Activated naive CD8-positive, alpha-beta T cell treated with anti-CD3 and anti-CD28 coated beads, Interleukin-2, amount 50 U/mL, for 24 hours (primary cell): ENCODE measurements at places on chromosomes 7 and 10.

DNA sequence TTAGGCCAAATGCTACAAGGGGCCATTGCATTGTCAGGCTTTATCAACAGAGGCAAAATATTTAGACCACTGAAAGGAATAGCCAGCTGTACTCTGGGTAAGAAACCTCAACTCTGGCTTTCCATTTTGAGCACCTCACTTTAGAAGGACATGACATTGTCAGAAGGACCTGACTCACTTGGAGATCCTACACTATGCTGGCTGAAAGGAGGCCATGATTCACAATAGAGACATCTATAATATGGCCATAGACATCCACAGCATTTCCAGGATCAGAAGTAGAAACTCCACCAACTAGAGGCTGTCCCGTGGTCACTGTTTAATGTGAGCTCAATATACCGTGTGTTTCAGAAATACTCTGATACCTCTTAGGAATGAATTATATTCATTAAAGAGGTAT is 140.9 kb downstream of the BTAF1 start:
- H3K4me3 ChIP-seq, result no peak overlapping the region
- H3K27ac ChIP-seq, result no peak overlapping the region
- H3K4me1 ChIP-seq, result no peaks in the 10 kb centered on the region
- no peak for DNase-seq

DNA sequence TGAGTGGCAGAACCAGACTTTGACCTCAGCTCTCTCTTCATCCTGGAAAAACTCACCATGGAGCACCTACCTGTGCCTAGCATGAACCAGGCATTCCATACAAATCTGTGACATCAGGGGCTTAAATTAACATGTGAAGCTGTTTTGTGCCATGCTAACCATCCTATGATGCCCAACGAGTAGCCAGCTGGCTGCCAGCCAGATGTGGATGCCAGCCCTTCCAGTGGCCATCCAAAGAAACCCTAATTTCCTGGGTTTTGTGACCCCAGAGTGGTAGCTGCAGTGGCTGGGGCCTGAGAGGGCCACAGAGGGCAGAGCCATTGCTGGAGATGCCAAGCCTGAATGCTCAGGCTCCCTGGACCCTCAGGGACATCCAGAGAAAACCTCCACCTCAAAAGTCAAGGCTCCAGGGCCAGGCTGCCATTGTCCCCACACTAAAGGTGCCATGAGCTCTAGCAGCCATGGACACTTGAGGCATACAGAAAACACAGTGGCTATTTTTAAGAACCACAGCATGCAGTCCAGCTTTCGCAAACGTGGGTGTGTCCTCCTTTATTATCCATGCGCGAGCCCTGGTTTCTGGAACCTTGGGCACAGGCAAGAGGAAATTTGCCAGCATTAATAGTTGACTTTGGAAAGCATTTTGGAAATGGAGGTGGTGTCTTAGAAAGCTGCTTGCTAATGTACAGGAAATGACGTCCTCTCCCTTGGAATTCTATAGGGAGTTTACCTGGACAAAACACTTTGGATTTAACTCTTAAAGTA is 6.0 kb downstream of the CPXM2 start:
- DNase-seq, result no peak
- peaks cover 6% of the 10 kb centered on the region for H3K27me3 ChIP-seq
- H3K27ac ChIP-seq, result no peak overlapping the region
- H3K4me1 ChIP-seq, result no peaks in the 10 kb centered on the region
- no peak overlapping the region for H3K4me3 ChIP-seq

DNA sequence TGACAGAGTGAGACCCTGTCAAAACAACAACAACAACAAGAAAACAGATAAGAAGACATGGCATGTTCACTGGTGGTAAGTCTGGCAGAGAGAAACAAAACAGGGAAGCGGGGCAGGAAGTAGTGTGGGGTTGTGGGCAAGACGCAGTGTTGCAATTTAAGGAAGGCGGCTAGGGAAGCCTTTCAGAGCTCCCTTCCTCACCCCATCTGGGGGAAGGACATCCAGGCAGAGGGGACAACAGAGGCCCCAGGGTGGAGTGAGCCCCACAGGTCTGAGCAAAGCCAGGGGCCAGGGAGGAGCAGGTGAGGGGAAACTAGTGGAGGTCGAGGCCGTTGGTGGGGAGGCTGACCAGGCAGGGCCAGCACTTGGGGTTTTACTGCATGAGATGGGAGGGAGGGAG is 16.8 kb downstream of the LAT2 start:
- DNase-seq, result no peak
- H3K27me3 ChIP-seq, result no peaks in the 10 kb centered on the region
- H3K4me1 ChIP-seq, result peaks cover 21% of the 10 kb centered on the region
- H3K36me3 ChIP-seq, result peaks cover 25% of the 10 kb centered on the region
- H3K4me3 ChIP-seq, result no peak overlapping the region
- no peak overlapping the region for H3K27ac ChIP-seq

DNA sequence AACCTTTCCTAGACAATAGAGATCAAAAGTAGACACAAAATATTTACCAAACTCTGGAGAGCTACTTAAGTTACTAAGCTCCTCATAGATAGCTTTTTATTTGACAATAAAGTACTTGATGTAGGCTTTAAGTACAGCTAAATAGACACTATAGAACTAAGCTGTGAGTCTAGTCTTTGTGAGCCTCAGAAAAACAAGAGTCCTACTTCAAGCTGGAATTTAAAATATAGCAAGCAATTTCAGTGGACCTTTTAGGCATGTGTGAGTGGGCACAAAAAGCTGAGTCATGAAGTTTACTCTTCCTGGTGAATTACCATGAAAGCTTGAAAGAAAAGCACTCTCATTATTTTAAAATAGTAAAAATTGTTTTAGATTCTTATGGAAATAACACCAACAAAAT is 76.1 kb downstream of the ADD3 start:
- H3K36me3 ChIP-seq, result peaks cover 10% of the 10 kb centered on the region
- no peaks in the 10 kb centered on the region for H3K27me3 ChIP-seq
- DNase-seq, result no peak
- H3K4me3 ChIP-seq, result no peak overlapping the region
- H3K27ac ChIP-seq, result peak overlapping the region; percentile 57
- peaks cover 90% of the 10 kb centered on the region for H3K4me1 ChIP-seq

GRCh38 chr10:68878496-68878895 is 22.6 kb upstream of the DDX50 start:
- H3K4me3 ChIP-seq, result no peak overlapping the region
- H3K36me3 ChIP-seq, result no peaks in the 10 kb centered on the region
- H3K4me1 ChIP-seq, result no peaks in the 10 kb centered on the region
- no peak overlapping the region for H3K27ac ChIP-seq
- no peak for DNase-seq
- no peaks in the 10 kb centered on the region for H3K27me3 ChIP-seq

DNA sequence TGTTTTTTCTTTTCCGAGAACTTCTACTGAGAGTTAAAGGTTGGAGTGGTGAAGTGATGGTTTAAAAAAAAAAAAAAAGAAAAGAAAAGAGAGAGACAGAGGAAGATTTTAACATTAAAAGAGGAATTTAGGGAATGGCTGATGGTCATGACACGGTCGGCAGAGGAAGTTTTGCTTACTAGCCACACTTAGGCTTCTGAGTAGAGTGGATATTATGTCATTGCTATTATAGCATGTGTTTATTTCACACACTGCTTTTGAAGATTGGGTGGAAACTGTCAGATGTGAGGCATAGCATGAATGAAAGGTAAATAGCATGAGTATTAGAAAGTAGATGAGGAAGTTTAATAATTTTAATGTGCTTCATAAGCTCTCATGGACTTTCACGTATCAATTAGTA is 2.5 kb downstream of the KAT6B start:
- peak overlapping the region; percentile 35 for H3K27ac ChIP-seq
- no peak for DNase-seq
- H3K27me3 ChIP-seq, result no peaks in the 10 kb centered on the region

DNA sequence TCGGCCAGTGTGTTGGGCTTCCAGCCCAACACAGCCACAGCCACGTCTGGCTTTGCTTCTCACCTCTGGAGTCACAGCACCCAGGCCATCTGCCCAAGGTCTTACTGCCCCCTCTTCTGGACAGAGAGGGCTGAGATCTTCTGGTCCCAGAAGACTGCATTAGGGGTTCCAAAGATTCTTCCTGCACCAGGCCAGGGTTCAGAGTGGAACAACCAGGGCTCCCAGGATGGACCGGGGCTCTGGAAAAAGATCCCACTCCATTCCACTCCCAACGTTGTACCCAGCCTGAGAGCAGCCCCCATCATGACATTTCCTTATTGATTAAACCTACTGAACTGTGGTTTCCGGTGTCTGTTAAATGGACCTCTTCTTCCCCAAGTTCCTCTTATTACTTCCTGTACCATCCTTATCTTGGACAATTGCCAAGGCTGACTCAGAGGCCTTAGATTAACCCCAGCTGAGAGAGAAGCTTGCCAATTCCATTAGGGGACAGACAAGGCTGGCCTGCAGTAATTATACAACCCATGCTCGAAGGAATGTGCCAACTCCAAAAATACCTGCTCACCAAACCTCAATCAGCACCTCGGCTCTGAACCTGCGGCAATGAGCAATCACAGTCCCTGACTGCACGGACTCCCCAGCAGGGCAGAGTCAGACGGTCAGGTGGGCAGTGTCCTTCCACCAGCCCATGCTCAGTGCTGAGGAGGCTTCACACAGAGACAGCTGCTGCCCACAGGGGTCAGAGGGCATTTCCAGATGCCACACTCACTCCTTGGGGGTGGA is 47.9 kb upstream of the NPFFR1 start:
- H3K4me3 ChIP-seq, result no peak overlapping the region
- peaks cover 20% of the 10 kb centered on the region for H3K4me1 ChIP-seq
- H3K27ac ChIP-seq, result peak overlapping the region; percentile 18
- H3K27me3 ChIP-seq, result no peaks in the 10 kb centered on the region
- no peak for DNase-seq
- H3K36me3 ChIP-seq, result no peaks in the 10 kb centered on the region

GRCh38 chr10:116444527-116445142 is 17.0 kb downstream of the PNLIPRP3 start:
- no peak for DNase-seq
- H3K36me3 ChIP-seq, result no peaks in the 10 kb centered on the region
- H3K27ac ChIP-seq, result no peak overlapping the region

DNA sequence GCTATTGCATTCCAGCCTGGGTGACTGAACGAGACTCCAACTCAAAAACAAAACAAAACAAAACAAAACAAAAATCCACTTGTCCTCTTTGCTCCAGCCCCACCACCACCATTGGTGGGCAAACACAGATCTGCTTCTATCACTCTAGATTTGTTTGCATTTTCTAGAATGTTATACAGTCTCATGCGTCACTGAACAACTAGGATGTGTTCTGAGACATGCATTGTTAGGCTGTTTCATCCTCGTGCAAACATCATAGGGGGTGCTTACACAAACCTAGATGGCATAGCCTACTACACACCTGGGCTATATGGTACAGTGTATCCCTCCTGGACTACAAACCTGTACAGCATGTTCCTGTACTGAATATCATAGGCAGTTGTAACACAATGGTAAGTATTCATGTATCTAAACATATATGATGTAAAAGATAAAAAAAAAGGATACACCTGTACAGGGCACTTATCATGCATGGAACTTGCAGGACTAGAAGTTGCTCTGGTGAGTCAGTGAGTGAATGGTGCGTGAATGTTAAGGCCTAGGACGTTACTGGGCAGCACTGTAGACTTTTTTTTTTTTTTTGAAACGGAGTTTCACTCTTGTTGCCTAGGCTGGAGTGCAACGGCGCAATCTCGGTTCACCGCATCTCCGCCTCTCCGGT is 45.3 kb downstream of the BTBD16 start:
- no peaks in the 10 kb centered on the region for H3K36me3 ChIP-seq
- no peak overlapping the region for H3K27ac ChIP-seq
- no peak overlapping the region for H3K4me3 ChIP-seq
- H3K4me1 ChIP-seq, result no peaks in the 10 kb centered on the region

DNA sequence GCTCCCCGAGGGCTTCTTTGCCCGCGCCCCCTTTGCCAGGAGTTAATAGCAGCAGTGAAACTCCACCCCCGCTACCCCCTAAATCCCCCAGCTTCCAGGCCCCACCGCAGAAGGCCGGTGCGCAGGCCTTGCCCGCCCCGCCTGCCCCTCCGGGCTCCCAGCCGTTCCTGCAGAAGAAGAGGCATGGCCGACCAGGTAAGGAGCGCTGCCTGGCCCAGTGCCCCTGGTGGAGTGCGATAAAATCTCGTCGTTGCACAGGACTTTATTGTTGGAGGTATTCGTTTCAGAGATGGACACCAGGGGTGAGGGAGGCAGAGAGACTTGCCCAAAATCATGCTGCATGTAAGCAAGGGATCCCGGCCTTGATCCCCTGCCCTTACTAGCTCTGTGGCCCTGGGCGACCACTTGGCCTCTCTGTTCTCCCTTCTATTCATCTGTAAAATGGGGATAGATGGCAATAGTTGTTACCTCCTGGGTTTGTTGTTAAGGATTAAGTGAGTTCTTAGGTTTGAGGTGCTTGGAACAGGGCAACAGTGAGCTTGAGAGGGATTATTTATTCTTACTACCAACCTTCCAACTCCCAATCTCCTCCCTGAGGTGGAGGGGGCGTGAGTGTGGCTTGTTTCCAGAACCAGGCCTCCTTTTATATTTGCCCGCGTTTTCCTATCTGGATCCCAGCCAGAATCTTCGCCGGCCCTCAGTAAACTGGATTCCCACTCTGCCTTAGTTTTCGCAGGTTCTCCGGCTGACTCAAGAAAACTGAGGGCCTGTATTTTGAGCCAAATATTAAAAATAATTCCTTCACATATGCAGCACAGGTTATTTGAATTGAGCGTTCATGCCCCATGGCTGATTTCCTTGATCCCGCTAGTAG is 78.3 kb downstream of the WIPF3 start:
- H3K36me3 ChIP-seq, result no peaks in the 10 kb centered on the region
- peaks cover 13% of the 10 kb centered on the region for H3K27me3 ChIP-seq
- no peak overlapping the region for H3K4me3 ChIP-seq

DNA sequence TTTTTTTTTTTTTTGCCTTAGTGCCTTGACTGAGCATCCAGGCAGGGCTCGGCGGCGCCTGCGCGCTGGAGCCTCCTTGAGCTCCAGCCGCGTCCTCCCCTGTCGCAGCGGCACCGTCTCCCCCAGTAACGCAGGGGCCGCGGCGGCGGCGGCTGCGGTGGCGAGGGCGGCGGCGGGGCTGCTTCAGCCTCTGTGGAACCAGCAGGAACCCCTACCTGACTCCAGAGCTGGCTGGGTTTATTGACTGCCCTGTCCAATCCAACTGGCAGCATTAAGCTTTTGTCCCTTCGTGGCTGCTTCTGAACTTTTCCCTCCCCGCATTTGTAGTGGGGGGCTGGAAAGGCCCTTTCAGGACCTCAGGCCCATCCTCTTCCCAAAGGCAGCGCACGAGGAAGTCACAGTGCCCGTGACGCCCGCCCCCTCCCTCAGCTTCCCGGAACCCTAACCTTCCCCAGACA is at the start of gene GPR85:
TSS of gene GPR85 (minus strand) at position 397 of the 458 bp plus-strand sequence. CDS start 2,106 bp downstream, outside the sequence.
- H3K36me3 ChIP-seq, result no peaks in the 10 kb centered on the region
- peak; percentile 28 for DNase-seq
- no peak within 1 kb of the TSS for H3K27ac ChIP-seq
- peak within 1 kb of the TSS; percentile 45 for H3K4me3 ChIP-seq
